ENCODE measurements at places on chromosomes 5 and 9.

DNA sequence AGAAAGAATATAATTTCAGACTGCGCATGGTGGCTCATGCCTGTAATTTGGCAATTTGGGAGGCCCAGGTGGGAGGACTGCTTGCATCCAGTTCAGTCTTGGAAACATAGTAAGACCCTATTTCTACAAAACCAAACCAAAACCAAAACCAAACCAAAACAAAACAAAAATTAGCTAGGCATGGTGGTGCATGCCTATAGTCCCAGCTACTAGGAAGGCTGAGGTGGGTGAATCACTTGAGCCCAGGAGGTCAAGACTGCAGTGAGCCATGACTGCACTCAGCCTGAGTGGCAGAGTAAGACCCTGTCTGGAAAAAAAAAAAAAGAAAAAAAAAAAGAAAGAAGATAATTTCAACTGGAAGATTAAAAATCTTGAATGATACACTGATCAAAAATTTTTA lies 137.0 kb upstream of the ACOT12 start:
- DNase-seq: no peak

- DNase-seq: no peak
Measured at GRCh38 chr5:154614595-154614994, 136.6 kb upstream of the HAND1 start.

DNA sequence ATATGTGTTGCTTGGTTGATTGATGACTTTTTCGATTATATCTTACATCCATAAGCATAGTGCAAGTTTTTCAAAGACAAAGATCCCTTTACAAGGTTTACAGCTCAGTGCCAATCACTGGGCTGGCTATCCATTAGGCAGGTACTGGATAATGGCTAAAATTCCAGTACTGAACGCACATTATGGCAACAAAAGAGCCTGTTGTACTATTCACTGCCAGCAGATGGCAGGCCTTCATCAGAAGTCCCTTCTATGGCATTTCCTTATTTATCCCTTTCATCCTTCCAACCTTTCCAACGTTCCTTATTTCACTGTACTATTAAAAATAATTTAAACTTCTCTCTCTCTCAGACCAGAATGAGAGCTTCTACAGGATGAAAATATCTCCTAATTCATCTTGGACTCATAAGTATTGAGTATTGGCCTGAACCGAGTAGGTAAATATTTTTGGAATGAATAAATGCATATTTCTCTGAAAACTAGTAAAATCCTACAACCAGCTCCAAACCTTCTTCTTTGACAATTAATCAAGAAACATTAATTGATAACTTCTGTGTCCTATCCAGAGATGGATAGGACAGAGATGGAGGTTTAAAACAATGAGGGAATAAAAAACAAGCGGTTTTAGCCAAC lies 6.7 kb upstream of the WNT8A start:
- peak; percentile 83 for DNase-seq

- peak; percentile 17 for DNase-seq
Measured at GRCh38 chr5:63211448-63212132, 633.0 kb downstream of the LRRC70 start.

GRCh38 chr5:116652196-116652729 lies 77.6 kb upstream of the SEMA6A start:
- DNase-seq: peak; percentile 20

GRCh38 chr5:132480042-132480441 lies 10.5 kb downstream of the IRF1 start:
- no peak for DNase-seq

Measured in iPS-NIHi11 (cell line).